ENCODE measurements at places on chromosomes 3 and 15.
A peak's percentile ranks its signal among the peaks of the same experiment; 100 is the strongest.

GRCh38 chr3:97872525-97873042 is 50.8 kb downstream of the CRYBG3 start:
- DNase-seq = no peak

- DNase-seq = no peak
These were observed 26.3 kb downstream of the SRGAP3 start for GRCh38 chr3:9222956-9223639.

DNA sequence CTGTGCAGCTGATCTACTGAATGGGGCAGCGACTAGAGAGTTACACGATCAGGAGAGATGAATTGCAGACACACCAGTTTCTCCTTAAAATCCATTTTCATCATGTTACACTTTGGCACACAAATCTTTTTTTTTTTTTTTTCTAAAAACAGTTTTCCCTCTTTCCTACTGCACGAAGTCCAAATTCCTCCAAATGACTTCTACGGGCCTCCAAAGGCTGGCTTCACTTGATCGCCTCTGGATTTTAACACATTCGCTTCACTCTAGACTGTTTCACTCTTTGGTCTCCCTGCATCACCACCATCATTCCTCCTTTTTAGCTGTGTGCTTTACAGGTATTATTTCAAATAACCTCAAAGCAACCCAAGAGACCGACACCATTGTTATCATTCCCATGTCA is 268.6 kb downstream of the RORA start:
- no peak for DNase-seq

- DNase-seq = no peak
These were observed 979 bp upstream of the ZNF621 start for GRCh38 chr3:40523781-40524180.

DNA sequence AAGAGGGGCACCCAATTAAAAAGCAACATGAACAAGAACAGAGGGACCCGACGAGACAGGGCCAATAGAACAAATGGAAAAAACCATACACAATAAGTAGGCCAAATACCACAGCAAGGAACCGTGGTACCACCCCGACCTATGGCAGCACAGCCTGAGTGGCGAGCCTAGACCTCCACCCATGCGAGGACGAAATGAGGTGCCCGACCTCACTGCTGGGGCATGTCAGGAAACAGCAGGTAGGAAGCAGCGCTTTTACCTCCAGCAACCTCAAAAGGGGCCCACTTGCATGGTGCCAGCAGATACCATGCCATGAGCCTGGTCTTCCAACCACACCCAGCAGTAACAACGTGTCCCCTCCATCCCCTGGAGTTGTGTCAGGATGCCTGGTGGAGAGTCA is 77.9 kb downstream of the PCSK6 start:
- DNase-seq = no peak

DNA sequence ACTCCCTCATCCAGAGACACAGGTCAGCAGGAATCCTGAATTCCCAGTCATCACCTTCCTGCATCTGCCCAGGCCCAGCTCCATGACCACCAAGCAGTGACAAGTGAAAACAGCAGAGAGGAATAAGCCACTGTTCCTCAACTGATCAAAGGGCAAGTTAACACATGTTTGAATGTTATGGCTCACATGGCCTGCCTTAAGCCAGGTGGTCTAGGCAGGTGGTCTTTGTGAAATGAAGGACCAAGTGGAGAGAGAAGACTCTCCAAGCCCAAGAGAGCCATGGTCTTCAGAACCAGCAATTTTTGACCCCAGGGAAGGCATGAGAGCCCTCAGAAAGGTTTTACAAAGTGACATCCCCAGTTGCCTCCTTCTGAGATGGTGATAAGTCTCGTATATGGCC is 161.8 kb downstream of the EPHB1 start:
- DNase-seq = no peak

GRCh38 chr3:71984843-71985613 is 200.1 kb upstream of the PROK2 start:
- no peak for DNase-seq

GRCh38 chr3:48215019-48215418 is 8.3 kb upstream of the CAMP start:
- no peak for DNase-seq

DNA sequence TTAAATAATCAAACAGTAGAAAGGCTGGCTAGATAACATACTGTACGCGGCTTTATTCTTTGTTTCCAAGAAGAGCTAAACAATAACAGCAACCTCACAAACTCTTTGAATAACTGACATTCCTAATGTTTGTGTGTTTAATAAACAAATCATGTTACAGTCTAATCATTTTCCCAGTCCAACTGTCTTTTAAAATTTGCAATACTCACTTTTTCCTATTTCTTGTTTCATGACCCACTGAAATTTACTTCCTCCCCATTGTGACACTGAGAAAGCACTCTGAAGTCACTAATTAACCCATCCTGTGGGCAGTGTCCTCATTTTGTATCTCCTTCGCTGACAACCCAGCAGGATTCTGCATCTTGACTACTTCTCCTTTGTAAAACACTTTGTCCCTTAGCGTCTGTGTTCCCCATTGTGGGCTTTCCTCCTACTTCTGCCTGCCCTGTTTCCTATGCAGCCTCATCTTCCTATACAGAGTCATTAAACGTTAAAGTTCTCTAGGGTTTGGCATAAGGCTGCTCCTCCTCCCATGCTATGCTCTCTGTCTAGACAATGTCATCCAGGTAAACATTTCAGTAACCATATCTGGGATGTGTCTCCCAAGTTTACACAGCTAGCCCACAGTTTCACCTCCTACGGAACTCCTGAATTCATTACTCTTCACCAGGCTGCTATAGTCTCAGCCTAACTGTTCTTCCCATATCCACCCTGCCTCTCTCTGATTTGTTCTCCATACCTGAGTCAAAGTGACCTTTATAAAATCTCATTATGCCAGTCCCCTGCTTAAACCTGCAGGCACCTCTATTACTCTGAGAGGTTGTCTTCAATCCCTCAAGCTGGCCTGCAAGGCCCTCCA is 148.9 kb downstream of the GREM1 start:
- DNase-seq = no peak

- no peak for DNase-seq
These were observed 15.0 kb upstream of the LRRC34 start for GRCh38 chr3:169827712-169828111.

DNA sequence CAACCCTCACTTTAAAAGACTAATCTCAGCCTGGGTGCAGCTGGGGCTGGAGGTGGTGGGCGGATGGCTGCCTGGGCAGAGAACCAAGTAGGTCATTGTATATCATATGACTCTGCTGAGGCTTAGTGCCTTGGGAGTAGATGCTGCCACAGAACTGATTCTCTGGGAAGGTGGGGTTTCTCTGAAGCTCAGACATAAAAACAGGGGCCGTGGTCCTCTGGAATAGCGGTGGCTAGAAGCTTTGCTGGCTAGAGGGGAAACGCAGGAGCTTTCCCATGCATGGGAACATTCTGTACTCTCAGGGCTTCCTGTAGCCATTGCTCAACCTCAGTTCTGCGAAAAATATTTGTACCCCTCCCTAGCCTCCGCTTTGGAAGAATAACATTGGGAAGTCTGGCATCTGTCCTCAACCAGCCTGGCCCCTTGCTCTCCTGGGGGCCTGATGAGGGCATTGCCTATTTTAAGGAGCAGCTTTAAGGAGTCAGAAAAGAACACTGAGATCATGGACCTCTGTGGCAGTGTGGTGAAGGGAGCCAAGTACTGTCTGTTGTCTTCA is 14.7 kb downstream of the TIMP4 start:
- DNase-seq = no peak

- no peak for DNase-seq
These were observed 95.0 kb upstream of the RAP2B start for GRCh38 chr3:153066983-153067382.

DNA sequence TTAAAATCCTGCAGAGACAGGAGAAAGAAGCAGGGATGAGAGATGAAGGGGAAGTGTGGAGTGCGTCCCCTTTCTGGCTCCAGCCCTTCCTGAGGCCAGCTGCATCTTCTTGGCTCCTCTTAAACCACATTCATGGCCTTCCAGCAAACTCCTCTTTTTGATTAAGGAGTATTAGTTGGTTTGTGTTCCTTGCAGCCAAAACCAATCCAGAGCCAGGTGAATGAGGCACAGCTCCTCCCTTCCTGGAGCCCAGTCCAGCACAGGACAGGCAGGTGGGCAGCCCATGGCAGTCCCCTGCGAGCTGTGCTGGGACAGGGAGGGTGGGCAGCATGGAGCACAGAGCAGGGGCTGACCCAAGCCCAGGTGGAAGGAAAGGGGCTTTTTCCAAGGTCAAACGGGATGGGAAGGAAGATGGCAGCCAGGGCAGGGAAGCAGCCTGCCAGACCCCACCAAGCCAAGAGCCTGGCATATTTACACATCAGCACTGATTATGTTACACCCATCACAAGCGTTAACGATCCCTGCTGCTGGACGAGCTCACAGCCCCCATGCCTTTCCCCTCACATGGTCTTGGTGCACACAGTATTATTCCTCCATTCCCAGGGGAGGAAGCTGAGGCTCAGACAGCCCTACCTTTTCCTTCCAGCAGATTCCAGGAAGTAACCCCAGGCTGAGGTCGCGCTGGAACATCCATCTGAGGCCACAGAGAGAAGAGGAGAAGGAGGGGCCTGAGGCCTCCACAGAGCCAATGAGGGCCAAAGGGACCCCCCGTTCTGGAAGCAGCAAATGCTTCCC is 175.6 kb downstream of the SMAD6 start:
- DNase-seq = no peak

- no peak for DNase-seq
These were observed 10.8 kb upstream of the ZFYVE19 start for GRCh38 chr15:40796041-40796440.

- DNase-seq = no peak
These were observed 759 bp downstream of the GALNT15 start for GRCh38 chr3:16174976-16175901.

DNA sequence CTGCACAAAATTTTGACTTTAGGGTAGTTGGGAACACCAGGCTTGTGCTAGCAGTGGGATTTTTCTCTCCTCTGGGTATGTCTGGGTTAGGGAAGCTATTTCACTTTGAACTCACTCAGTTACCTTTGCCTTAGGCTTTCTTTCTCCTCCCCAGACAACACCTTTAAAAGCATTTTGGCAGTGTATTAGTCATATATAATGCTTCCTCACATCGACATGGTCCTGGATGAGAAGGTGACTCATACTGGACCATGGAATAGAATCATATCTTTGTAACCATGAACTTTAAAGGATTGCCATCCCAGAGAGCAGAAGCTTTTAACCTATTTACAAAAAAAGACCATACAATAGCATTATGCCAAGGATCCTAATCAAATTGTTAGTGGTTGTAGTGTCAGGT is 2.7 kb downstream of the RYR3 start:
- no peak for DNase-seq

GRCh38 chr15:78263351-78263781 is 996 bp upstream of the DNAJA4 start:
- DNase-seq = peak; percentile 17

DNA sequence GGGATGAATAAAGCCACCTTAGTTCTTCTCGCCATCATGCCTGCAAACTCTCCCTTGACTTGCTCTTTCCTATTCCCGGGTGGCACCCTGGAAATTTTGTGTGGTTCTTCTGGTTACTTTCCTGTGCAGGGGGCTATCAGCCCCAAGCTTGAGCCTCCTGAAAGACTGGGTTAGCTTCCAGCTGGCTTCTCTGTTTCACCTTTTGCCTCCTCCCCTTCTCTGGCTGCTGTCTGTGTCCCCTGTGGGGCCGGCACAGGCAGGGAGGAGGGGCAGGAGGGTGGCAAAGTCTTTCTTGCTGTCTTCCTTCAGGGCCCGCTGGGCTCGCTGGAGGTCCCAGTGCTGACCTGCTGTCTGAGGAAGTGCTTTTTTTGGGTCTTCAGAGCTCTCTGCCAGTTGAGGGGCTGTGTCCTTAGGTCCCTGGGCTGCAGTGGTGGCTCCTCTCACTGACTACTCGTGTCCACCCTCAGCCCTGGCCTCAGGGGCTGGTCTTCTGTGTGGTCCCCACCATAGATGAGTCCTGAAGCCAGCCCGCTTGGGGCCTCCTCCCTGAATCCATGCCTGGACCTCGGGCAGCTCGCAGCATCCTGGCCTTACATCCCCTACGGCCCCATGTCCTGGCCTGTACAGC is 196.5 kb downstream of the KLF13 start:
- no peak for DNase-seq

GRCh38 chr3:141128126-141128777 is 77.1 kb downstream of the SPSB4 start:
- DNase-seq = no peak

- no peak for DNase-seq
These were observed 3.9 kb upstream of the DPP8 start for GRCh38 chr15:65521350-65521749.

DNA sequence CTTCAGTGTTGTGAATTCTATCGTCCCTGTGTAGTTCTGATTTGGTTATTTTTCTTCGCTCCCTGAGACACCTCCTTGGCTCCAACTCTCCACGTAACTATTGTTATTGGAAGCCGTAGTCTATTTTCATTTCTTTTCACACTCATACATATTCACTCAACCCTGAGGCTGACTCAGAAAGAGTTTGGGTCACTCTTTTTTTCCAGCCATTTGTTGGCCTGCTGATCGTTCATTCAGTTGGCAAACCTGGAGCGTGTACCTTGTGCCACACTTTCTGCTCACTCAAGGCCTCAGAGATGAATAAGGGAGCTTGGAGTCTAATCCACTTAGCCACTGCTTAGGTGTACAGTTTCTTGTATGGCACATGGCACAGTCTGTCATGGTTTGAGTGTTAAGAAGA is 22.4 kb downstream of the GYG1 start:
- DNase-seq = no peak

DNA sequence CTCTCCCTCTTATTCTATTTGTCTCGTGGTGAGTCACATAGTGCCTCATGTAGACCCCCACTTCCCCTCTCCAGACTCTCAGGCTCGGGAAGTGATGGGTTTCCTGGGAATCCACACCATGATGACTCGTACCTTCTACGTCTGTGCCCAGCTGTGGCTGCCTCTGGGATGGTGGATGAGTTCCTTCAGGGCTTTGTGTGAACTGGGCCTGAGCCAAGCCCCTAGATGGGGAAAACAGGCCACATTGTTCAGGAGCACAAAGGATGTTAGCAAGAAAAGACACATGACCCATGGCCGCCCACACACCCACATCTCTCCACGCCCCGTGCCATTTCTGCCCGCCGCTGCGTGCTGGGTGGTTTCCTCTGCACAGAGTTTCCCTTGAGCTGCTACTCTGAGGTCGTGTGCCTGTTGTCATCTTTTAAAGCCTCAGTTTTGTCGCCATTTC is 10.5 kb downstream of the ISG20 start:
- peak; percentile 68 for DNase-seq

DNA sequence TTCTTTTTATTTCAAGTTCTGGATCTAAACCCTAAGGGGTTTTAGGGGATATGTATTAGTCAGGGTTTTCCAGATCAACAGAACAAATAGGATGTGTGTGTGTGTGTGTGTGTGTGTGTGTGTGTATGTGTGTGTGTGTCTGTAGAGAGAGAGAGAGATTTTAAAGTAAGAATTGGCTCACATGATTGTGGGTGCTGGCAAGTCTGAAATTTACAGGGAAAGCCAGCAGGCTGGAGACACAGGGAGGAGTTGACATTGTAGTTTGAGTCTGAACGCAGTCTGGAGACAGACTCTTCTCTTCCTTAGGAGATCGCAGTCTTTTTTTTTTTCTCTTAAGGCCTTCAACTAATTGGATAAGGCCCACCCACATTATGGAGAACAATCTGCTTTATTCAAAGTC is 428.8 kb upstream of the TBL1XR1 start:
- no peak for DNase-seq

Measured in naive thymus-derived CD4-positive, alpha-beta T cell (primary cell).